ENCODE measurements at places on chromosomes 4 and X.

- DNase-seq: no peak
These were observed 907.6 kb downstream of the FSTL5 start for GRCh38 chr4:161256172-161256571.

DNA sequence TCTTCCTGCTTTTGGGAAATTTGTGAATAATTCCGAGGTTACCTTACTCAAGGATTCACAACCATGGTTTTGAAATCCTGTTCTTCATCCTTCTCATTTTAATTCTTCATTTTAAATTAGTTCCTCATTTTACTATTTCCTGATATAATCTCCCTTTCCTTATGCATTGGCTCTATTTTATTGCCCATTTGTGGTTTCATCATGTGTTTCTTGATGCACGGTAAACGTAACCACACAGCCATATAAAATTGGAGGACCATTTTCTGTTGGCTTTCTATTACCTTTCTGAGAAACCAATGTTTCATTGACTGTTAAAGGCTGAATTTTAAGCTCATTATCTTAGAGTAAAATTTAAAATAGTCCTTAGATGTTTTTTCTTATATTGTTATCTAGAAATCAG, 100.3 kb upstream of the NDST4 start:
- DNase-seq: no peak

DNA sequence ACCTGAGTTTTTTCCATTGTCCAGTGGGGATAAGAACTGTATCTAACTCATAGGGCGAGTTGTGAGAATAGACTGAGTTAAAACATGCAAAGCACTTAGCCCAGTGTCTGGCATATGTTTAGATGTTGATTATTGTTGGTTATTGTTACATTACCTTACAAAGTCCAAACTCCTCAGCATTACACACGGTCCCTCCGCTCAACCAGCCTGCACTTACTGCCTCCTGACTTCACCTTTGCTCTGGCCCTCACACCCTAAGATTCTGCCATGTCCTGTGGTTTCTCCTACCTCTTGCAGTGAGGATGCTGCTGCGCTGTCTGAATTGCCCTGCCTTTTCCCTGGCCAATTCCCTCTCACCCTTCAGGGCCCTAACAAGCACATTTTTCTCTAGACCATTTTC, 302.2 kb upstream of the GALNT7 start:
- DNase-seq: no peak

DNA sequence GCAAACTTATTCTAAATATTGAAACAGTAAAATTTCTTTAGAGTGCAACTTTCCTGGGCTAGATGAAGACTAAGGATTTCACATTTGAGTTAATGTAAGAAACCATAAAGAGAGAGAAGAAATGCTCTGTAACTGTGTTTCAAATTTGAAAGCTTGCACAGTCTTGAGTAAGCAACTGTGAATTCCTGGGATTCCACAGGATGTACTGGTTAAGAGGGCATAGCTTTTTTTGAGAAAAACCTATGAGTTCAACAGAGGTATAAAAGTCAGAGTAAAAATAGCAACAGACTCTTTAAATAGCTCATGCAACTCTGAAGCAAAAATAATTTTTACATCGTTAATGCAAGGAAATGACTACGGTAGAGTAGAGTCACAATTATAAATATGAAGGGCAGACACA, 25.5 kb downstream of the ZNF330 start:
- no peak for DNase-seq

DNA sequence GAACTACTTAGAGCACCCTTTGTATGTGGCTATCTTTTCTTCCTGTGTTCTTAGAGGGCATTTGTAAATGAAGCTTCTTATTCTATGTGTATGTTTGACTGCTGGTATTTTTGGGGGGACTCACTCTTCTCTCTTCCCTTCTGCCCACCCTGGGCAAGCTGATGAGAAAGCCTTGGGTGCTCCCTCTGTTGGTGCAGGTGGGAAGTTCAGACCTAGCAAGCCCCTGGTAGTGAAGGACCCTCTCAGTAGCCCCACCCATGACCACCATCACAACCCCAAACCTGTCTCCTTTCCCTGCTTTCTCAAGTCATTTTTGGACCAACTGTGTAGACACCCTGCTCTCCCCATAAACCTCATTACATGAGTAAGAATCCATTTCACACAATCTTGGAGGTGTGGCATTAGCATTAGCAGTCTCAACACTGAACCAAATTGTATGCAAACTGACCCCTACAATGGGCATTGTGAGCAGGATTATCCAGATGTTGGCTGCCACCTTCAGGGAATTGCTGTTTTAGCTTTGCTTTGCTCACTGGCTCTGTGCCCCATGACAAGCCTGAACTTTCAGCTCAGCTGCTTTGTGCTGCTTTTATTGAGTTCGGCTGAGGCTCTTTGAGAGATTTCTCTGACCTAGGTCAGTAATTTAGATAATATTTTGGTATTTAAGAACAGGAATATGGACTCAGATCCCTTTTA, 27.9 kb downstream of the TRIM61 start:
- no peak for DNase-seq

- DNase-seq: no peak
These were observed 15.1 kb upstream of the FABP2 start for GRCh38 chr4:119337010-119337409.

DNA sequence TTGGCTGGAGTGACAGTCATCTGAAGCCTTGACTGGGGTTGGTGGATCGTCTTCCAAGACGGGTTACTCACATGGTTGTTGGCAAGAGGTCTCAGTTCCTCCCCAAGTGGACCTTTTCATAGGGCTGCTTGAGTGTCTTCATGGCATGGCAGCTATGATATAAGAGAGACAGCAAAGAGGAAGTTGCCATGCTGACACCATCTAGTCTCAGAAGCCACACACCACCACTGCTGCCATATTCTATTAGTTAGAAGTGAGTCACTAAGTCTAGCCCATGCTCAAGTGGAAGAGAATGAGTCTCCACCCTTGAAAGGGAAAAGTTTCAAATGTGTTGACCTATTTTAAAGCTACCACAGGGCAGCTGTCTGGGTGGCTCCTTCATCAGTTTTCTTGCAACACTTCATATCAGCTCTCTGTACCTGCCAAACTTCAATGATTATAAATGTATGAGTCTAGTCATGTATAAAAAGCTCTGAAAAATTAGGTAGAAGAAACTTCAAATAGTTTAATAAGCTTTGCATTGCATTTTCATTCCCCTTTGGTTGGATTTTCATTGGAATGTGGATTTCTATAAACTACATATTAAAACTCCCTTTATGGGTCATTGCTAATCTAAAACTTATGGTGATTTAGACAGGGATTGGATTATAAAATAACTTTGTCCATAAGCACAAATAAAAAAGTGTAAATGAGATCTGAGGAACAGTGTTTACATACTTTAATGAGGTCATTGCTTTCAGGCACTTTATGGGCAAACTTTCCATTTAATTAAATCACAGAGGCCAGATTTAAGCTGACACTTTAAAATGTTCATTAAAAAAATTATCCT, 68.0 kb upstream of the ATXN3L start:
- no peak for DNase-seq

DNA sequence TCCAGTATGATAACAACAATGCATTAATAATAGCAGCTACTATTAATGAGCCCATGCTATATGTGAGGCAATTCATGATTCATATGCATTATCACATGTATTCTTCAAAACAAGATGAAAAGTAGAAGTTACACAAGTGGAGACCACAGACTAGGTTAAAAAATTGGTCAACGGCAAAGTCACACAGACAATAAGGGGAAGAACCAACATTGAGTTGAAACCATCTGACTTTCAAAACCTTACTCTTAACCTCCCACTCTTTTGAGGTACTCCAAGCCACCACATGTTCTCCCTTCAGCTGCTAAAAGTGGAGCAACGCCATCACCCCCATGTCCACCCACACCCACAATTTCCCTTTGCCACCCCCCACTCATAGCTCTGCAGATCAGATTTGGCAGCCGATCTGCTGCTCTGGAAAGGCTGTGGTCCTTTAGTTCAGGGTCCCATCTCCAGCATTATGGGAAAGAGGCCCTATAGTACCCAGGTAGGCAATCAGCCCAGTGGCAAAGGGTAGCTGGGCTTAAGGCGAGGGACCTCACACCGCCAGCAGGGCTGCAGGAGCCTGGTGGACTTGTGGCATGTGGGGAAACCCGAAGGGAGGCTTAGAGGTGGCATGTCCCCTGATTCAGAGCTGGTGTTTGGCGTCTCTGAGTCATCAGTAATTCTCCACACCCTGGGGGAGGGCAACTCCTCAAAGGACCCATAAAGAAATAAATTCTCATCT, 33.5 kb upstream of the CYBB start:
- no peak for DNase-seq

DNA sequence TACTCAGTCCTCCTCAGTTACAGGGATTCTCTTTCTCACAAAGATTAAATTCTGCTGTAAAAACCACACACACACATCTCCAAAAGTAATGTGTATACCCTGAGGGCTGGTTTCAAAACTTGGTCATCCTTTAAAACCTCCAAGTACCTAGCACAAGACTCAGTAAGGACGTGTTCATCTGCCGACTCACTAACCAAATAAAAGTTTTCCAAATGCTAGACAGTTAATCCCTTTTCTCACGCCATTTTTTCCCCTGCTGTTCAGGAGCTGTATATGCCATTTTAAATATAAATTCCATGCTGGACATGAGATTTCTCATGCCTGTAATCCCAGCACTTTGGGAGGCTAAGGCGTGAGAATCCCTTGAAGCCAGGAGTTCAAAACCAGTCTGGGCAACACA, 3.9 kb upstream of the SAT1 start:
- DNase-seq: no peak

DNA sequence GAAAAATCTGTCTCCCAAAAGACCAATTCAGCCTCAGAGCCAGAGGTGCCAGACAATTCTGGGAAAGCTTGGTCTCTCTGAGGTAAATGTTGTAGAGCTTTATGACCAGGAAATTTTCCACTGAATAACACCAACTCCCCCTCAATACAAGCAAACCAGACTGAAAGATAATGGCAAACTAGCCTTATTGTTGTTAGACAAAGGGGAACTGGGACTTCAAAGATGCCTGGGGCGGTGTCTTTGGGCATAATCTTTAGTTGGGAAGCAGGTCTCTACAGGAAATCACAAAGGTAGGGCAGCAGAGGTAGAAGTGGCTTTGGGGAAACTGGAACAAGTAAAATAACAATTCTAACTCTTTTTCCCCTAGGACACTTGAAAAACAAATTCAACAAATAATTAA, 12.0 kb downstream of the COL4A6 start:
- DNase-seq: no peak

- no peak for DNase-seq
These were observed 10.5 kb upstream of the MAMLD1 start for GRCh38 chrX:150352581-150352980.

GRCh38 chr4:149997881-149998421, 80.3 kb upstream of the DCLK2 start:
- DNase-seq: no peak

DNA sequence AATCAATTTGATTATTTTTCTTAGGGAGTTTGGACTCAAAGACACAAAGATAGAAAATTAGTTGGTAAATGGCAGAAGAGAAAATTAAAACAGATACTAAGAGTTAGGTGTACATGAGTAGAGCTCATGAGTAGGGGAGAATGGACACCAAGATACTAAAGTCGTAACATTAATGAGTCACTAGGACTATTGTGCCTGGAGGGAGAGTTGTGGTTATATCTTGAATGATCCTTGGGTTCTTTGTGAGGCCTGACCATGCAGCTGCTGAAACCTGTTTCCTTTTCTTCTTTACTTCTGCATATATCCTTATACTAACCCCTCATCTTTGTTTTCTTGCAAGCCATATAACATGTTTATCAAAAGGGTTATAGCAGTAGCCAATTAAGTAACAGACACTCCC, 532.8 kb downstream of the RPA4 start:
- no peak for DNase-seq

DNA sequence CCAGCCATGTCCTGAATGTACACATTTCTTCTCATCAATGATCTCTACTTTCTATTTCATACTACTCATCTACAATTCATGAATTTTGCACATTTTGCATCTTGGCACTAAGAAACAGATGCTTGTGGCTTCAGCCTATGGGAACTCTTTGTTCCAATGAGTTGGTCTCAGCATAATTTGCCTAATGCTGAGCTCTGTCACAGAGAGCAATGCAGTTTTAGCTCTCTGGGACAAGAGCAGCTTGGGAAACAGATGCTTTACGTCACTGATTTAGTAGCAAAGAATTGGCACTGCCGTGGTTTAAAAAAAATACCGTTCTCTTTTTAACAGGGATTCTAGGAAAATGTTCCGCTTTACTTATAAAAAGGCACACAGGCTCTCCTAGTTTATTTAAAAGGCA, 162.4 kb downstream of the WDFY3 start:
- DNase-seq: no peak

GRCh38 chr4:155954118-155954685, 536 bp upstream of the CTSO start:
- no peak for DNase-seq

DNA sequence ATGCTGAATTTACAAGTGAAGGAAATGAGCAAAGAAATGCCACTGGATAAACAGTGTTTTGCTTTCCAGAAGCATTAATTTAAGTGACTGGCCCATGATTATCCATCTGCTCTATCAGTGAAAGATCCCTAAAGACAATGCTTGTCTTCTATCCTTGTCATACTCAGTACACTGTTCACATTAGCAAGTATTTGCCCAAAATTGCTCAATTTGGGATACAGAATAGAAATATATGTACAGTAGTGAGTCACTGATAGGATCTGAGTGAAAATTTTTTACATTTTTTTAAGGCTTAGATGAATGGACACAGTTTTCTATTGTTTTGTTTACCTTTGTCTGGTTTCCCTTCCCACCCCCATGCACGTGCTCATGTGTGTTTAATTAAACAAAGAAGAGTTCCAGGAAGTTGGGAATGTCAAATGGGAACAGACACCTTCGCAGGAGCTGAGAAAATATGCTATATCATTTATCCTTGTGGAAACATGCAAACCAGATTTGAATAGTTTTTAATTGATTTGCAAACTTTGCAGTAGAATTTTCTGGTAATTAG, 656.3 kb downstream of the RPA4 start:
- no peak for DNase-seq

- no peak for DNase-seq
These were observed 103.3 kb upstream of the LEF1 start for GRCh38 chr4:108272046-108272445.

- no peak for DNase-seq
These were observed 5.2 kb upstream of the RPGR start for GRCh38 chrX:38332505-38332904.

DNA sequence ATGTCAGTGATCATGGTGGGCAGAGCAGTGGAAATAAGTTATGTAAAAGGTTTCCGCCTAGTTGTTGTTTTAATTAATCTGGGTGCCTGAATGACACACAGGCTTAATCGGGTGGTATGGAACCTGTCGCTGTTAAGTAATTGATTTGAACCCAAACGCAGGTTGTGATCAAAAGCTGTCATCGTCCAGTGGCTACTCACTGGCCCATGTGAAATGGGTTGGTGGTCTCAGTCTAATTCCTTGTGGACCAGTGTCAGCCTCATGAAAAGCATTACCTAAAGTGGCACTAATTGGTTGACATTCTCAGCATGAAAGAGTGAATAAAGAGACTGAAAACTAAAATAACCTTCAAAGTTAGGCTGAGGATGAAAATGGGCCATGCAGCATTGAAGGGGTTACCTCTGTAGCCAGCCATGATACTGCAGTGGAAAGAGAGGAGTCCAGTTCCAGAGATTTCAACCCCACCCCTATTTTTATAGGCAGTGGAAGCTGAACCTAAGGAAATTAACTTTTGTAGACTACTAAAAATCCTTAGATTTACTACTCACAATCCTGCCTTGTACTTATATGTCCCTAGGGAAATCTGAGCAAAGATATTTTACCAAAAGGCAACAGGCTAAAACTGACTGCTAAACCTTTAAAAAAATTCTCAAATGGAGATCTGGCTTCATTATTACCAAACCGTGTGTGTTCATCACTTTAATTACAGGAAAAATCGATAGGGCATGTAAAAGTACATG, 251.7 kb upstream of the TENM3 start:
- no peak for DNase-seq

Measured in stimulated activated CD4-positive, alpha-beta T cell treated with anti-CD3 and anti-CD28 coated beads, Interleukin-2, amount 100 ng/mL, for 48 hours (primary cell).